DMS79 treated with DMSO at 0.1 percent for 48 hours (cell line): ENCODE measurements at places on chromosomes 6 and 20.

DNA sequence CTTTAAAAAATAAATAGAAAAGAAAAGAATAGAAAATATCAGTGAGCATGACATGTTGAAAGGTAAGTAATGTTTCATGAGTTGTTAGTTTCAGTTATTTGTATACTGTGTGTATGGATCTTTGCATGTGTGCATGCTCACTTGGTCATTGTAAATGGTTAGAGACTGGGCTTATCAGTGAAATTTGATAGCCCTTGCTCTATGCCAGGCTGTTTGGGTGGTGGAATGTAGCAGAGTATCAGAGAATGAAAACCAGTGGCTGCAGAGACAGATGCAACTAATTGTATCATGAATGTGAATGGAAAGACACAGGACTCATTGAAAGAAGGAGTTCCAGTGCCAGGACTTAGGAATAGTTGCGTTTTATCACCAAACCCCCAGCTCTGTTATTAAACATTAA is 4.2 kb downstream of the GSTA2 start:
- no peak for DNase-seq

GRCh38 chr6:109308018-109308492 is 74.2 kb downstream of the CD164 start:
- no peak for DNase-seq

DNA sequence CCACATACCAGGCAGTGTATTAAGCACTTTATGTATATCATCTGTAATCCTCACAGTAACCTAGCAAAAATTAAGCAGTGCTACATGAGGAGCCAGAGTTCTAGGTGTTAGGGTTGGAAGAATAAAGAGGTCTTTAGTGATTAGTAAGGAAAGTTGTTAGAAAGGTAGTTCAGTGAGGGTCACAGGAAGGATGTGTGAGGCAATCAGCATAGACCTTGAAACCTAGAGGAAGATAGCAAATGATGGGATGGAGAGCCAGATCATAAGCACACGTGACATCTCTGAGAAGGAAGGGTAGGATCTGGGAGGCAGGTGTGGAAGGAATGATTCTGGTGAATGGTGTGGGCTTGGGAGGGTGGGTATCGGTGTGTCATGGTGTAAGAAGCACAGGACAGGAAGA is 2.2 kb downstream of the KAT14 start:
- no peak for DNase-seq

GRCh38 chr6:157632821-157633220 is 190.2 kb upstream of the SNX9 start:
- DNase-seq, result no peak

- DNase-seq, result no peak
These were observed 69.7 kb downstream of the ANKS1A start for GRCh38 chr6:34958734-34959133.

DNA sequence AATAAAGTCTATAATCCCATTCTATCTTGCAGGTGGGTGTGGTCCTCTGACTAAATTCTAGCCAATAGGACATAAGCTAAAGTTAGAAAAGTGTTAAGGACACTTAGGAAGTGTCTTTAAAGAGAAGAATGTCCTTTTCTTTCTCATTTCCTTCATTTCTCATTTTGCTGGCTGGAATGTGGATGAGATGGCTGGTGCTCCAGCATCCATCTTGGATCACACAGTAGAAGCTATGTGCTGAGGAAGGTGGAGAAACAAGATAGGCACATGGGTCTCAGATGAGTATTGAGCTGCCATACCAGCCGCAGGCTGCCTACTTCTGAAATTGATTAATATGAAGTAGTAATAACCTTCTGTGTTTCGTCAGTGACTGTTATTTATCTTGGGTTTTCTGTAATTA is 289.0 kb downstream of the LRFN2 start:
- DNase-seq, result no peak

DNA sequence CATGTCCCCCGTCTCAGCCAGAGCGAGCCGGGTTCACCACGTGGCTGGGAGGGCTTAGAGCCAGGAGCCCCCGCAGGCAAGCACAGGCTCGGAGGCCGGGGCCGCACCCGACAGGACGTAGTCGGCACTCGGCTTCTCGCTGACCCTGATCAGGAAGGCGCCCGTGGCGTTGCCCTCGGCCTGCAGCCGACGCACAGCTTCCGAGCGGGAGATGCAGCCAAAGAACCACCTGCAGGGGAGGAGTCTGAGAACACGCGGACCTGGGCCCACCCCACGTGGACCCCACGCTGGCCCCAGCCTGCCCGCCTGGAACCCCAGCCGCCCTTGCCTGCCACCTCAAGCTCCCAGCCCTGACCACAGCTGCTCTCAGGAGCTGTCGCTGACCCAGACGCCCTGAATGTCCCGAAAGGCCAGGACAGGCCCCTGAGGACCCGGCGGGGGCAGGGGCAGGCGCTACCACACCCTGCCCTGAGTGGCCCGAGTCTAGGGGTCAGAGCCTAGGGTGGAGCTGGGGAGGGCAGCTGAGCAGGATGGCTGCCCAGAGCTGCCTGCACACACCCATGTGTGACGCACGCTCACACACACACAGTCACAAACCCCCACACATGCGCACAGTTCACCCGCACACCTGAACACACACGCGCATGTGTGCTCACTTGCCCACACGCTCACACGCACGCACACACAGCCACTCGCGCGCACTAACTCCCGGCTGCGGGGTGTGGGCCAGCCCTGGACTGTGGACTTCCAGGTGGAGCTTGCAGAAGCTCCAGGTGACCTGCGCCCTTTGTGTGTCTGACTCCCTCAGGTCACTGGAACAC is 2.1 kb downstream of the PTK6 start:
- DNase-seq, result no peak

GRCh38 chr20:11130554-11131166 is 456.9 kb upstream of the JAG1 start:
- no peak for DNase-seq
